ENCODE measurements at places on chromosomes 4 and X. TPM values are rescaled to one million over a fixed set of nuclear protein-coding genes. Genes with fewer than 3 reads are reported as not detected.

FAM53A gene
- total RNA-seq = 6.7 TPM

IQCM gene
- not detected for total RNA-seq

CT45A2 gene
- not detected for total RNA-seq

CYTL1 gene
- total RNA-seq = 0.94 TPM

ATP10D gene
- 18.7 TPM for total RNA-seq

DMRTC1B gene
- 26.9 TPM for total RNA-seq

CPLX1 gene
- total RNA-seq = 278 TPM

PPP4R3C gene
- not detected for total RNA-seq

GAR1 gene
- 8.7 TPM for total RNA-seq

ASB9 gene
- not detected for total RNA-seq

CTAG1A gene
- total RNA-seq = not detected

SLC9A7 gene
- 32.5 TPM for total RNA-seq

PAGE2 gene
- total RNA-seq = not detected

BGN gene
- 46.9 TPM for total RNA-seq

SULT1B1 gene
- 1.6 TPM for total RNA-seq

GPR34 gene
- total RNA-seq = 7.1 TPM

DDX53 gene
- not detected for total RNA-seq

All from dorsolateral prefrontal cortex (tissue), 122 donors.